ENCODE measurements at places on chromosomes 1 and 21.

GRCh38 chr1:86156566-86157455 lies at the start of gene COL24A1:
Gene COL24A1 (minus strand): TSS chr1:86156772. CDS start chr1:86156396, 376 bp downstream.
- DNase-seq = peak; percentile 62

- no peak for DNase-seq
These were observed 13.6 kb upstream of the RGL1 start for GRCh38 chr1:183791319-183791718.

DNA sequence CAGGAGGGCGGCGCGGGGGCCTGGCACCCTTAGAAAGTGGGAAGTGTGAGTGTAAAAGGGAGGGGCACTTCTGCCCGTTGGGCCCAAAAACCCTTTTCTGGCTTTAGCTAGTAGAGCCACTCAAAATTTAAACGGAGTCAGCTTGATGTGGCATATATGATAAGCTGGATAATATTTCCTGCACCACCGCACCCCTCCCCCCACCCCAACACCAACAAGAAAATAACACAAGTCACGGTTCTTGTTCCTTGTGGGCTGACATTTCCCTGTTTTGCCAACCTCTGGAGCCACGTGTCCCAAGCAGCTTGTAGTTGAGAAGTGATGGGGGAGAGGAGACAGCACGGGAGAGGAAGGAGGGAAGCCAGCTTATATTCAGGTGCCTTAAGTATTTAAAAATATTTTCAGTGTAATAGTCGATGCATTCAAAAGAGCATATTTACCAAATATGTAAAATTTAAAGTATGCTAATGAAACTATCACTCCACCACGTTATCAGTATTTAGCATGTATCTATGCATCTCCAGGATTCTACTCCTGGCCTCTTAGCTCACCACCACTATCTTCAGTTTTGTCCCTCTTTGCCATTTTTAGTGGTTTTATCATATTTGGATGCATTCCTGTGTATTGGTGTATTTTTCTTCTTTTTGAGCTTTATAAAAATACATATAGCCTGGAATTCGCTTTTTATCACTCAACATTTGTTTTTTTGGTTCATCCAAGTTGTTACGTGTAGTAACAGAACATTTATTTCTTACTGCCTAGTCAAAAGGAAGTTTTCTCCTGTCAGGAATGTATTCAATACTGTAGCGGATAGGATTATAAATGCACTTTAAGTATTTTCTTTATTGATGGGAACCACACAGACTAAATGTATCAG lies 773 bp upstream of the DDX59 start:
- peak; percentile 70 for DNase-seq

DNA sequence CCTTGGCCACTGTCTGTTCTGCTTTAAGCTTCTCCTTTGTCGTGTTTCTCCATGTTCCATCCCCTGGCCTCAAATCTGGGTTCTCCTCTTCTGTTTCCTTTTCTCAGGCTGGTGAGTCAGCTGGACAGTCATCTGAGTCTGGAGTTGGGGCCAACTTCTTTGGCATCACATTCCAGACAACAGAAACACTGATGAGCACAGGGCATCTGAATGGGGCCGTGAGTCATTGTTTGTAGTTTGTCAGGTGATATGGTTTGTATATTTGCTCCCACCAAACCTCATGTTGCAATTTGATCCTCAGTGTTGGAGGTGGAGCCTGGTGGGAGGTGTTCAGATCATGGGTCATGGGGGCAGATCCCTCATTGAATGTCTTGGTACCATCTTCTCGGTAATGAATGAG lies 14.3 kb upstream of the OLIG2 start:
- no peak for DNase-seq

Data from brain (organoid and tissue), 16 donors.